ENCODE measurements at places on chromosomes 1 and 21. TPM values are rescaled to one million over a fixed set of nuclear protein-coding genes. Genes with fewer than 3 reads are reported as not detected.

DNA sequence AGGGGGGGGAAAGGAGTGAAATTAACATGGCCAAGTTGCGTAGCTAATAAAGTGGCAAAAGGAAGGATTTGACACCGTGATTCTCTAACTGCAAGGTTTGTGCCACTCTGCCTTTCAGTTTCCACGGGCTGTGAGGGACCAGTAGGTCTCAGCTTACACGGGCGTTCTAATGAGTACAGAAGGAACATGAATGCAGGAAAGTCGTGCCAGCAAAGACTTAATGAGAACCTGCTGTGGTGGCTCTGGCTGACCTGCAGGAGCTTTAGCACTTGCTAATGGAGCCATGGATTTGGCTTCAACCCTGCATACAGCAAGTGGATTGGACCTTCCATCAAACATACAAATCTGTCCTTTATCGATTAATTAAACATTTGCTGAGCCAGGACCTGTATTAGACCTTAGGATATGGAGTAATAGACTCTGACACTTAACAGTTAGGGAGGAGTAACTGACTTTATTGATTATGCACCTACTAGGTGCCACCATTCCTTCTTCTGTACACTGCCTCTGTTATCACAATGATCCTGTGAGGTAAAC, 15.1 kb upstream of the PITHD1 start:
- no peak for DNase-seq

DNA sequence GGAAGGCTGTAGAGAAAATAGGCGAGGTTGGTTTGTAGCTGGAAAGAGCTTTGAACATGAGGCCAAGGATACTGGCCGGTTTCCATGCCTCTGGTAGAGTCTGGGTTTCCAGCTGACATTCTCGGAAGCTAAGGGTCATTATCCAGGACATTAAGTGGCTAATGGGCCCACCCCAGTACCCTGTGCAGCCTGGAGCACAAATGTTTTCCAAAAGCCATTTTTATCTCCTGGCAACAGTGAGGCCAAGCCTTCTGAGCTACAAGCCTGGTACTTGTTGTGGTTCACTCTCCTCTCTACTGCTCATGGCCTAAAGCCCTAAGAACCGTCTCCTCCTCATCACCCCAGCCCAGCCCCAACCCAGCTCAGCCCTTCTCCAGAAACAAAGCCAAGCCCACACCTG, 122.9 kb downstream of the DMRTA2 start:
- DNase-seq = no peak

The SHISAL2A gene
- total RNA-seq = 0.15 TPM

The ELAPOR1 gene
- total RNA-seq = 0.39 TPM

The XCL1 gene
- not detected for total RNA-seq

The REN gene
- not detected for total RNA-seq

The PKLR gene
- total RNA-seq = not detected

GRCh38 chr1:159868766-159869165, 6.3 kb upstream of the VSIG8 start:
- DNase-seq = no peak

DNA sequence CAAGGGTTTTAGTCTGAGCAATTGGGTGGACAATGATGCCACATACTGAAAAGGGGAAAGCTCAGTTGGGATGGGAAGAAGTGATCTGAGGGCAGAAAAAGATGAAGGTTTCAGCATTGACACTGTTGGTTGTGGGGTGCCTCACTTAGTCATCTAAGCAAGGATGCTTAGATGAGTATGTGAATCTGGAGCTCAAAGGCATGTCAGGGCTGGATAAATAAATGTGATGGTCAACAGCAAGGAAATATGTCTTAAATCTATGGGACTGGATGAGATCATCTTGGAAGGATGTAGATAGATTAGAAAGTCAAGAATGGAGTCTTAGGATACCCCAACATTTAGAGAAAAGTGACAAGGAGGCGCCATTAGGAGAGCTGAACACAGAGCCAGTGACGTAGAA, 114.6 kb downstream of the ZBTB18 start:
- DNase-seq = no peak

The SUSD4 gene
- total RNA-seq = 11.0 TPM

DNA sequence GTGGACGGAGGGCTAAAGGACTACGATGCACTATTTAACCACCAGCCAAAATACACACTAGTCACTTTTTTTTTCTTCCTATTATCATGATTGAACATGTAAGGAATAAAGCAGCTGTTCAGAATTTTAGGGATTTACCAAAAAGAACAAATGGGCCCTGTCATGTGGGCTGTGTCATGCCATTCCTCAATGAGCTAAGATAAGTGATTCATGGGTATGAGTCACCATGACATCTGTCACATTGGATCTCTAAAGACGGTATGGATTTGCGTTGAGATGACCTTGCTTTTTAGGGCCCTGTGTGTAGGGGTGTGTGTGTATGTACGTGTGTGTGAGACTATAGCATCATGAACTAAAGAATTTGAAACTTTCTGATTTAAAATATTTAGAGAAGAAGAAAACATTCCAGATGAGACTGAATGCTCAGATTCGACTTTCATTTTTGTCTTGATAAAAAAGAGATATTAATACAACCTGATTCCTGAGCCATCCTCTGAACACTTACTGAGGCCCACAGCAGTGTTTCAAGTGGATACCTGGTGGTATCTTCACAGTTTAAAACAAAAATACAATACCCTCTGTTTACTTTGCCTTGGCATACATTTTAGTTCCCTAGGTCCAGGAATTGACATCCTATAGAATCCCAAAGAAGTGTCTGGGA, 246.1 kb upstream of the DUSP10 start:
- DNase-seq = no peak

- DNase-seq = no peak
Observed at GRCh38 chr1:223229756-223230155, 86.7 kb upstream of the TLR5 start.

GRCh38 chr1:2294033-2294724, 66.1 kb downstream of the SKI start:
- no peak for DNase-seq

All from left cardiac atrium (tissue), 4 donors.